Progenitor cell of endocrine pancreas (in vitro differentiated cells): ENCODE measurements at places on chromosomes 5 and 9.

GRCh38 chr9:87263291-87263690 is 234.4 kb upstream of the DAPK1 start:
- H3K36me3 ChIP-seq: no peaks in the 10 kb centered on the region
- no peak overlapping the region for H3K27ac ChIP-seq
- no peaks in the 10 kb centered on the region for H3K4me1 ChIP-seq
- H3K4me3 ChIP-seq: no peak overlapping the region
- H3K27me3 ChIP-seq: peaks cover 13% of the 10 kb centered on the region
- no peak for DNase-seq

GRCh38 chr9:89524963-89525362 is 27.1 kb upstream of the SEMA4D start:
- peaks cover 10% of the 10 kb centered on the region for H3K4me1 ChIP-seq
- H3K4me3 ChIP-seq: no peak overlapping the region
- peaks cover 9% of the 10 kb centered on the region for H3K27me3 ChIP-seq
- H3K27ac ChIP-seq: peak overlapping the region; percentile 73
- DNase-seq: no peak
- H3K36me3 ChIP-seq: no peaks in the 10 kb centered on the region

GRCh38 chr9:114784721-114785279 is 21.0 kb downstream of the TNFSF15 start:
- no peak overlapping the region for H3K27ac ChIP-seq
- no peak overlapping the region for H3K4me3 ChIP-seq
- no peaks in the 10 kb centered on the region for H3K36me3 ChIP-seq
- no peaks in the 10 kb centered on the region for H3K27me3 ChIP-seq

DNA sequence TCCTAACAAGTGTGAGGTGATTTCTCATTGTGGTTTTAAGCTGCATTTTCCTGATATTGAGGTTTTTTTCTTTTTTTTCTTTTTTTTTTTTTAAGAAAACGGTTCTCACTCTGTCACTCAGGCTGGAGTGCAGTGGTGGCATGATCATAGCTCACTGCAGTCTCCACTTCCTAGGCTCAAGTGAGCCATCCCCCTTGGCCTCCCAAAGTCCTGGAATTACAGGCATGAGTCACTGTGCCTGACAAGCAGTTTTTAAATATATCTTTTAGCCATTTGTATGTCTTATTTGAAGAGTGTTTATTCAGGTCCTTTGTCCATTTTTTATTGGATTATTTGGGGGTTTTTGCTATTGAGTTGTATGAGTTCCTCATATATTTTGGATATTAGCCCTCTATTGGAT is 53.8 kb downstream of the GCNT1 start:
- H3K27ac ChIP-seq: no peak overlapping the region
- no peak overlapping the region for H3K4me3 ChIP-seq
- peaks cover 6% of the 10 kb centered on the region for H3K36me3 ChIP-seq
- DNase-seq: no peak
- no peaks in the 10 kb centered on the region for H3K27me3 ChIP-seq

- H3K4me1 ChIP-seq: peaks cover 24% of the 10 kb centered on the region
- no peak for DNase-seq
- no peak overlapping the region for H3K27ac ChIP-seq
- no peaks in the 10 kb centered on the region for H3K36me3 ChIP-seq
- H3K27me3 ChIP-seq: peaks cover 32% of the 10 kb centered on the region
Observed at GRCh38 chr9:81823672-81824554, 104.3 kb upstream of the SPATA31D4 start.

DNA sequence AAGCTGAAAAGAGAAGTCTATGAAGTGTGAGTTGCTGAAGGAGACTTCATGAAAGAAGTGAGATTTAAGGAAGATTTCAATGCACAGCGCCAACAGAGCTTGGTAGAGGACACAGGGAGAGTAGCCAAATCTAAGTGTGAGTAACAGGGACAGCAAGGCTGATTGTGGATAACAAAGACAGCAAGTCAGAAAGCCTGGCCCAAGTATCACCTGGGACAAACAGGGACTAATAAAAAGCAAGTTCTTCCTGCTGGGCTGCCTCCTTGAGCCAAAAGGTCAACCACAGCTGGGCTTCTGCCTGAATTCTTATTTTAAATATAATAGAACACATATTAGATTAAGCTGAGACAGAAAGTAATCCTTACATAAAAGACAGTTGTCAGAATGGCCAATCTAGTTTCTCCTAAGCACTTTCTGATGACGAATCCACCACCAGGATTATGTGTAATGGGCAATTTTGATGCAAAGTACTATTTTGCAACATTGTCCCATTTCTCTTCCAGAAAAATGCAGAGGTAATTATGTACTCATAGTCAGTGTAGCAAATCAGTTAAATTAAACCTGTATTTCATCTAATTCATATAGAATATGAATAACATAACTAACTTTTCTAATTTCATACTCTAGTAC is 73.8 kb downstream of the MAPKAP1 start:
- no peaks in the 10 kb centered on the region for H3K36me3 ChIP-seq
- no peak overlapping the region for H3K4me3 ChIP-seq
- H3K4me1 ChIP-seq: peaks cover 25% of the 10 kb centered on the region
- H3K27me3 ChIP-seq: no peaks in the 10 kb centered on the region
- no peak for DNase-seq

GRCh38 chr9:34328500-34328986 is 525 bp downstream of the KIF24 start:
- H3K4me3 ChIP-seq: peak overlapping the region; percentile 98
- DNase-seq: no peak
- no peaks in the 10 kb centered on the region for H3K36me3 ChIP-seq
- H3K27me3 ChIP-seq: no peaks in the 10 kb centered on the region
- H3K4me1 ChIP-seq: peaks cover 25% of the 10 kb centered on the region
- peak overlapping the region; percentile 99 for H3K27ac ChIP-seq

DNA sequence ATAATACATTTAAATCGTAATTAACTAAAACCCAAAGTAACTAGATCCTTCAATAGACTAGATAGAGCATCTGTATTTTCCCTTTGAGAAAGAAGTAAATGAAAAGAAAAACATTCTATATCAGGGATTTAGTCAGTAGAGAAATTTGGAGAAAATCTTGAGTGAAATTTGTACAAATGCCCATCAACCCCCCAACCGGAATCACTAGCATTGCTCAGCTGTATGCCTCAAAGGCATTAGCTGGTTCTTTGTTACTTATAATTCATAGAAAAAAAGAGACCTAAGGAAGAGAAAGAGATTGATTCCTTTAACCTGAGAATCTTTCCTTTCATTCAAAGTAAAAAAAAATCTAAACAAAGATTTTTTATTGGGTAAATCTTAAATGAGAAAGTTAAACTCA is 659 bp downstream of the OMD start:
- peaks cover 2% of the 10 kb centered on the region for H3K4me1 ChIP-seq
- H3K27ac ChIP-seq: no peak overlapping the region
- H3K36me3 ChIP-seq: no peaks in the 10 kb centered on the region

DNA sequence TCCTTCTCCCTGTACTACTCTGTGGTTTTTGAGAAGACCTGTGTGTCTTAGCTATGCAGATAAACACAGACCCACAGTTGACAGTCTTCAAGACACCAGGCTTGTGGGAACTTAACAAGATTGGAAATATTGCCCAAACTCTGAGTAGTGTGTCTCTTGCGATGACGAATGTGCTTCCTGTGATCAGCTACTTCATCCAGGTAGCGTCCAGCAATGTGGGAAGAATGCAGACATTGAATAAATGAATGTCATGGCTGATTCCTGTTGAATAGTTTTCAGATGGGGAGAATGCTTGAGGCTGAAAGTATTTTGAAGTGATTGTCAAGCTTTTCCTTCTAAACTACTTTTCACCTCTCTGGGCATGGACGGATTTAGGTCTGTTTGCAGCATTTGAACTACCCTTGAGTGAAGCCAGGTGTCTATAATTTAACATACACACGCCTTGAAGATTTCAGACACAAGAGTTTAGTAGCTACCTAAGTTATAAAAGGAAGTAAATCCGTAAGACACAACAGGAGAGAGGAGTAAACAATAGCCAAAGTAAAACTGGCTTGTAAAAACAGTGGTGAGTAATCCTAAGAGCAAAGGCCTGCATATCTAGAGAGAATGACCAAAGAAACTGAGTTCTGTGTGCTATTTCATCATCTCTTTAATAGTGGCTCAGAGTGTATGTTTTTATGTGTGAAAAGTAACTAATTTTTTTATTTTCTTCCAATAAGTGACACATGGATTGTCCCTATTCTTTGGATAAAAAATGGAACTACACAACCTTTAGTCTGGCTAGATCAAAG is 30.0 kb upstream of the ARL14EPL start:
- H3K4me1 ChIP-seq: no peaks in the 10 kb centered on the region
- no peak overlapping the region for H3K27ac ChIP-seq
- DNase-seq: no peak
- H3K4me3 ChIP-seq: no peak overlapping the region

DNA sequence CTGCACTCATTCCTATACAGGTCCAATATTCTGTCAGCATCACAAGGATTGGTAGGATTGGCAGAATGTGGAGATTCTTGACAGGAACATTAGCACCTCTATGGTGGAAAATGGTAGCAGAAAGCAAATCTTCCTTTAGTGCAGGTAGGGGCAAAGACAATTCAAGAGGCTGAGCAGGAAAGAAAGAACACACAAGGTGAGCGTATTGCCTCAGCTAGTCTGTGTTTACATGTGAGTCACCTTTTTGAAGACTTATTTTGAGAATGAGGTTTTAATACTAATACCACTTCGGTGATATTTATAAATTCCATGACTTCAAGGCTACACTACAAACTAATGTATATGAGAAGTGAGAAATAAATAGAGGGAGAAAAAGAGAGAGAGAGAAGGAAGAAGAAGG is 717.0 kb downstream of the BRINP1 start:
- no peaks in the 10 kb centered on the region for H3K4me1 ChIP-seq
- H3K27me3 ChIP-seq: no peaks in the 10 kb centered on the region
- H3K36me3 ChIP-seq: no peaks in the 10 kb centered on the region
- no peak overlapping the region for H3K4me3 ChIP-seq
- no peak overlapping the region for H3K27ac ChIP-seq
- no peak for DNase-seq

DNA sequence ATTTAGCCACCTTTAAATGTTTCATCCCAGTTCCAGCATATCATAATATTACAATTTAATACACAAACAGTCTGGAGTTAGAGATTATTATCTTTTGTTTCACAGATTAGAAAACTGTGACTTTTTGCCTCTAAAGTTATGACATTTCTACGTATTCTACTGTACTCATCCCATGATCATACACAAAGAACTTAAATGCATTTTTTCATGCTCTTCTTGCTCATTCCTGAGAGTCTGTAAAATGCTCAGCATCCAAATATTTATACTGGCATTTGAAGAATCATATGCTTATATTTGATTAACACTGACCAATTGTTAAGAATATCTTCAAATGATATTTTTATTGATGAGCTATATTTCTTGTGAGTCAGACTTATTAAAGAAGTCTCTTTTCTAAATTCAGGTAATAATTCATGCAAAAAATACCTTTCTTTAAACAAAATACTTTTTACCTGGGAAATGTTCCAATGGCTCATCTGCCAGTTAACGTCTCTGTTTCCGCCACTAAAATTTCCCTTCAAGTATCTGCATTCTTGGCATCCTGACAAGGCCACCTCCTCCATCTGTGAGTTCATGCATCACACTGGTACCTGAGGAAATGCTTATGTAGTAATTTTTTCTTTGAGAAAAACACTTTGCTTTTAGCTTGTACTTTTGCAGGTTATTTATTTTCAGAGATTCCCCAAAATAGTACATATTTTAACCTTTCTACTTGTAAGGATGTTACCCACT is 139.6 kb upstream of the RASA1 start:
- H3K4me3 ChIP-seq: no peak overlapping the region
- H3K36me3 ChIP-seq: no peaks in the 10 kb centered on the region
- H3K27me3 ChIP-seq: no peaks in the 10 kb centered on the region
- peaks cover 5% of the 10 kb centered on the region for H3K4me1 ChIP-seq

GRCh38 chr9:130288393-130288792 is 22.8 kb downstream of the HMCN2 start:
- no peak overlapping the region for H3K27ac ChIP-seq
- no peak overlapping the region for H3K4me3 ChIP-seq
- H3K27me3 ChIP-seq: peaks cover 61% of the 10 kb centered on the region

DNA sequence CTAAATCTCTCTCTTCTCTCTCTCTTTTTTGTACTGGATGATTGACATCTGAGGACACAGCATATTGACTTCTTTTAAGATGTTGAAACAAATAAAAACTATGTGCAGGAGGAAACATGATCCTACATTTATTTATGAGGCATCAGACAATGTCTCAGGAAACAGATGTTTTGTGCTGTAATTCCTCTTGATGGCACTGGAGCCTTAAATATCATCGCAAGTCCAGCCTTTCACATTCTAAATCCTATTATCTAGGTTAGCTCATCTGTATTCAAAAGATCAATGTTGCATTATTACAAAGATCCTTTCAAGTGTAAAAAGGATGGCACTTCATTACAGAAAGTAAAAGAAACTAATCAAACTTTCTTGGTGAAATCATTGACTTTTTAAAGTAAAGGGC is 63.9 kb downstream of the MAT2B start:
- H3K27me3 ChIP-seq: peaks cover 16% of the 10 kb centered on the region
- H3K4me3 ChIP-seq: no peak overlapping the region
- H3K4me1 ChIP-seq: peaks cover 34% of the 10 kb centered on the region

DNA sequence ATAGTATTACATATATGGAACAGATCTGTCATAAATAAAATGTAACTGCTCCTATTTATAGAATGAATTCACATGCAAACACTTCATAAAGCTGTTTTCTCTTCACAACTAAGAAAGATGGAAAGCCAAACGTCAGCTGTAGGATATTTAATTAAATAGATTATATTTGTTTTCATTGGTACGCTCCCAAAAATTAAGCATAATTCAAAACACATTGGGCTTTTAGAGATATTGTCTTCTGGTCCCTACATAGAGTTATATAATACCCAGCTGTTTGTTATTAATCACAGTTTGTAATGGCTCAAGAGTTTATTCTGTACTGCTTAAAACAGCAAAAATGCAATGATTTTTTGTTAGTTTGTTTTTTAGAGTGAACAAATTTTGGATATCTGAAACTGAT is 61.2 kb downstream of the MRPS30 start:
- H3K4me3 ChIP-seq: no peak overlapping the region
- no peaks in the 10 kb centered on the region for H3K36me3 ChIP-seq
- no peaks in the 10 kb centered on the region for H3K27me3 ChIP-seq
- H3K4me1 ChIP-seq: no peaks in the 10 kb centered on the region
- DNase-seq: no peak

GRCh38 chr5:112921026-112921832 is 798 bp downstream of the REEP5 start:
- H3K4me1 ChIP-seq: peaks cover 10% of the 10 kb centered on the region
- H3K27ac ChIP-seq: peak overlapping the region; percentile 91
- H3K4me3 ChIP-seq: peak overlapping the region; percentile 94

- no peak overlapping the region for H3K27ac ChIP-seq
- H3K4me1 ChIP-seq: no peaks in the 10 kb centered on the region
- H3K36me3 ChIP-seq: no peaks in the 10 kb centered on the region
Observed at GRCh38 chr5:8216921-8217320, 348.0 kb downstream of the MTRR start.
